Activated CD4-positive, alpha-beta T cell treated with anti-CD3 and anti-CD28 coated beads, Interleukin-2, amount 50 U/mL, for 16 hours (primary cell): ENCODE measurements at places on chromosomes 3 and 15.

- DNase-seq = no peak
Measured at GRCh38 chr15:100200287-100200880, 141.4 kb downstream of the ADAMTS17 start.

- no peak for DNase-seq
Measured at GRCh38 chr15:23566071-23566554, 639 bp downstream of the MKRN3 start.

DNA sequence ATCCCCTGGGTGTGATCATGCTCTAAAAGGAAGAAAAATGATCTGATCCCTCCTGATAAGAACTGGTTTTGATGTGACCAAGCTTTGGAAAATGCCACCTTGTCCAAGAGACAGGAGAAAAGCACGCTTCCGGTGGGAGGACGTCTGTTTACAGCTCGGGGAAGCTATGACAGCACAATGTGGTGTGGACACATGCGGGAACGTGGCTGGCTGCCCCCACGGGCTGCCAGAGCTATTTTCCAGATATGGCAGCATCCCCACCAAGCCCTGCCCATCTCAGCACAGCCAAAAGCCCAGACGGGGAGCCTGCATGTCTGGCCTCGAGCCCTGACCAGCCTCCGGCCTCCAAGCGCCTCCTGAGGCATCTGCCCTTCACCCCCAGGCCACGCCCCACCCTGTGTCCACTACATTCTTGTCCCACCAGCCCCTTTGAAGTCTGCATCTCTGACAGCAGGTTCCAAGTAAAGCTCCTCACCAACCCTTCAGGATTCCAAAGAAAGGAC lies 63.2 kb upstream of the HRH1 start:
- no peak for DNase-seq

- DNase-seq = no peak
Measured at GRCh38 chr3:126994661-126995245, 11.8 kb downstream of the PLXNA1 start.

GRCh38 chr15:83980637-83981036 lies 254.9 kb upstream of the GOLGA6L4 start:
- DNase-seq = no peak

DNA sequence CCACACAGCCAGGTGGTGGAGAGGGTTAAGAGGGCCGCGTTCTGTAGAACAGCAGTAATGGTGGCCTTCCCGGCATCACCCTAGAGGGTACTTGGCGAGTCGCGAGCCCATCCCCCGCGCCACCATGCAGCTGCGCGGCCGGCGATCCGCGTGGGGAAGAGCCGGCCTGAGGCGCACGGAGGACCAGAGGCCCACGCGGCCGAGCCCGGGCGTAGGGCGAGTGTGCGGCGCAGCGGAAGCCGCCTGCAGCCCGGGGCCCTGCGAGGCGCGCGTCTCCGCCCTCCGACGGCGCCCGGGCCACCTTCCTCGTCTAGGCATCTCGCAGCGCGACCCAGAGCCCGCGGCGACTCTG lies 423 bp downstream of the TKT start:
- DNase-seq = peak; percentile 35
